ENCODE measurements at places on chromosomes 2 and 18. TPM values are rescaled to one million over a fixed set of nuclear protein-coding genes. Genes with fewer than 3 reads are reported as not detected.
A peak's percentile ranks its signal among the peaks of the same experiment; 100 is the strongest.

Gene NAT8
- total RNA-seq: not detected

Gene IL1B
- total RNA-seq: not detected

Gene ITGA6
- 0.37 TPM for total RNA-seq

Gene SNRNP200
- total RNA-seq: 83.8 TPM

Gene GULP1
- total RNA-seq: not detected

Gene AMER3
- not detected for total RNA-seq

Gene EN1
- total RNA-seq: not detected

Gene ZSWIM2
- total RNA-seq: not detected

Gene SERPINB4
- not detected for total RNA-seq

Gene MERTK
- total RNA-seq: not detected

Gene SULT1C2
- total RNA-seq: not detected

Gene ATL2
- 154 TPM for total RNA-seq

Gene AQP12B
- not detected for total RNA-seq

GRCh38 chr2:1360557-1361250 is 52.6 kb upstream of the TPO start:
- DNase-seq: no peak

DNA sequence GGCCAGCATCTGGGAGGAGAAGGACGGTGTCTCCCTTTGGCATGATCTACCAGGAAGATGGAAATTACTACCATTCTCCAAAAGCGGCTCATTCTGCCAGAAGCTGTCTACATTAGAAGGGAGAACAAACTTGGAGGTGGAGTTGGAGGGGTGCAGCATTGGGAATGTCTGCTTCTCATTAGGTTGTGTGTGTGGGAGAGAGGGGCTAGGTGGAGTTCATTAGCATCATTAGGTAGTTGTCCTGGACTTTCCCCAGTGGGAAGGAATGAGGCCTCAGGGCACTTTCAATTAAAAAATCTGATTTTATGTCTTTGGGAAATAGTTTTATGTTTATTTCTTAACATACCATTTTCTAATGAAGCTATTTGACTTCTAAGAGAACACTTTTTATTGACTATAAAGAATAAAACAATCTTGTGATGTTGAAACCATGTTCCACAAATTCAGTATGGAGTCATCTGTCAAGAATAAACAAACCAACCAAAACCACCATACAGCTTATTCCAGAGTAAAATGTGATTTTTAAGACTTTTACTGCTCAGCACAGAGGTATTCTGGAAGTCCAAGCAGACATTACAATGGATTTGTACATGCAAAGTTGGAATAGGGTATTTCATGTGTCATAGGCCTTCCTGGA is 60.6 kb downstream of the VAPA start:
- DNase-seq: no peak

DNA sequence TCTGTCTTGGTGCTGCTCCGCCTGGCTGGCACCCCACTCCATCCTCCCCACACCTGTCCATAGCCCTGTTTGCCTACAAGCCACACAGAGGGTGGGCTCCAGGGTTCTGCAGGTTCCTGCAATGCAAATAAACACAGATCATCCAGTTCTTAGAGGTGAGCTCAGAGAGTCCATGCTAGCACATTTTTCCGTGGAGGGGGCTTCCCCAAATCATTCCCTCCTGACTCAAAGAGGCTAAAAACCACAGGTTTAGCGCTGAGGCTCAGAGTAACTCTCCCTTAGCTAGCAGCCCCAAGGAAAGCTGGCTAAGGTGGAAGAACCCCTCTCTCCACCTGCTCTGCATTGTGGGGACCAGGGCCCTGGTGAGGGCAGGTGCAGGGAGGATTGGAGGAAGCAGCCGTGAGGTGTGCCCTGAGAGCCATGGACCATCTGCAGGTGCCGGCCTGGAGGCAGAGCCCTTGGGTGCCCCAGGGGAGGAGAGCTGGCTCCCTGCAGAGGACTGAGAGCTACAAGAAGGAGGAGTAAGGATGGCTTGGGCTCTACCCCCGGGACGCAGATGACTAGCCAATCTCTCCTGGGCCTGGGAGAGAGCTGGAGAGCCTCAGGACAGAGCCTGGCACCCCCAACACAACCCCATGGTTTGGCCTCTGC is 23.8 kb upstream of the TEX44 start:
- no peak for DNase-seq

DNA sequence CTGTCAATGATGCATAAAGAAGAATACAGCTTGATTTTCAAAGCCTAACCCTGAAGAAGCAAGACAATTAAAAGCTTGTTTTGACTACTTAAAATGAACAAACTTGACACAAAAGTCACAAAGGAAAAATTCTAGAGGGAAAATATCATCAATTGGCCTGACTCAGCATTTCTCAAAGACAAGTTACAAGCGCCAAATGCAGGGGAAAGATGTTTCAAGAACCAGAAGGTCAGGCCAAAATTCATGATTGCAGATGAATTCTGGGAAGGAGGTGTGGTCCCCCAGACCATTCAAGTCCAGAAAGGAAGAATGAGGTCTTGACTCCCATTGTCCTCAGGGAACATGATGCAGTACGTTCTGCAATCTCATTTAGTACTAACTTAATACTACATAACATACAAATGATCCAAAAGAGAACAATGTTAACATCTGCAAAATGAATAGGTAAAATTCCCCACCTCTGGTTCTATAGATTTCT is 64.5 kb downstream of the FAM210A start:
- DNase-seq: no peak

DNA sequence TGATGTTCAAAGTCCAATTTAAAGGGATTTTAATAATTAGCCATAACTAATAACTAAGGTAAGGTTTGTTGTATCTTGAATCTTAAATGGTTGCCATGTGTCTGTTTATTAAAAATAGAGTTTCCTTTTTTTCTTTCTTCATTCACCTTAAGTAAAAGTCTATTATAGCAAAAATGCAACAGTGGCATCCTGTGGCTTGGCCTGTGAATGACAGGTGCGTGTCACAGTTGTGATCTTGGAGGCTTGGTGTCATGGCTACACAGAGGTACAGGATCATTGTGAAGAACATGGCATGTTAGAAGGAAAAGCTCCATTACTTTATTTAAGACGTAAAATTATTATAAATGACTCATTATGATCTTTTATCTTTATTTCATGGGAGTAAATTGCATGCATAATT is 246.1 kb downstream of the BCL2 start:
- peak; percentile 45 for DNase-seq

DNA sequence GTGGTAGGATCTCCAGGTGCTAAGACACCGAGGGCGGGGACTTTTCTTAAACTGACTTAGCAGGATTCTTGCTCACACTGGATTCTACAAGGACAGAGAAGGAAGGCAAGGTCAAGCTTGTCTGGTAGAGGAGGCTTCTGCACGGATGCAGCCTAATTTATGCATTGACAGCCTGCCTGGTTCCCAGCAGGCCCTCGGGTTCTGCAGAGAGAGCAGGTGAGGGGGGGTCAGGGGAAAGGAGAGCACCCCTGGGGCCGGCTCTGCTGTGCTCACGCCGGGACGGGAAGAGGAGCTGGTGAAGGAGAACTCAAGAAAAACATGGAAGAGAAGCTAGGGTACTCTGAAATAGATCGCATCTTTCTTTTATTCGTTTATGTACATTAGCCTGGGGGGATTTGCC is 46.4 kb downstream of the ADI1 start:
- DNase-seq: no peak

GRCh38 chr18:37489998-37490397 is 75.6 kb downstream of the CELF4 start:
- DNase-seq: no peak

GRCh38 chr2:42808301-42808700 is 15.9 kb upstream of the HAAO start:
- no peak for DNase-seq

- DNase-seq: no peak
Measured at GRCh38 chr2:96591494-96591893, 46.6 kb downstream of the KANSL3 start.

DNA sequence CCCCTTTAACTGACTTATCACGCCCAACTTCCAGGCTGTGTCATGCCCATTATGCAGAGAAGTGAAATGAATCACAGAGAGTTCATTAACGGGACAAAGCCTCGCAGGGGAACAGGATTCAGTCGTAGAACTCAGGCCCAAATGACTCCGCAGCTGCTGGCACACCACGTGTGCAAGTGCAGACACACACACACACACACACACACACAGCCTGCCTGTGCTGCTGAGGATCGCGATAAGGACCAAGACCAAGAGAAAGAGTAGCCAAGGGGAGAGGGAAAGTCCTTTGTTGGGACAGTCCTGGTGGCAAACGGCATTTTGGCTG is 90.0 kb upstream of the TAF1B start:
- DNase-seq: peak; percentile 53

GRCh38 chr2:109423556-109424359 is 190.0 kb downstream of the SEPTIN10 start:
- DNase-seq: no peak

- no peak for DNase-seq
Measured at GRCh38 chr2:119206201-119206600, 17.4 kb upstream of the STEAP3 start.

DNA sequence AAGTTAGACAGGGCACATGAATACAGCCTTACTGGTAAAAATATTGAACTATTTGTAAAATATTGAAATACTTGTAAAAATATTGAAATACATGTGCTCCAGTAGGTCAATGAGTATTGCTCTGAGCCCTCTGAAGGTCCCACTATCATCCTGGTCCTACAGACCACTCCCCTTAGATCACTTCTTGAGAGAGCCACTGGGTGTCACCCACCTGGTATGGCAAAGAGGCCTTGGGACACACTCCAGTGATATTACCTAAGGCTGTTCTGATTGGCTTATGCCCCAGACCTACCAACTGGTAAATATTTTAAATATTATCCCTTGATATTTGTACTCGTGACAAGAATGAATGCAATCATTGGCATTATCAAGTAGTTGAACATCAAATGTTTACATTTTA is 5.0 kb downstream of the THSD7B start:
- DNase-seq: no peak

- no peak for DNase-seq
Measured at GRCh38 chr2:59529726-59530125, 1023.7 kb downstream of the BCL11A start.

- no peak for DNase-seq
Measured at GRCh38 chr2:23509596-23510292, 124.8 kb downstream of the KLHL29 start.

DNA sequence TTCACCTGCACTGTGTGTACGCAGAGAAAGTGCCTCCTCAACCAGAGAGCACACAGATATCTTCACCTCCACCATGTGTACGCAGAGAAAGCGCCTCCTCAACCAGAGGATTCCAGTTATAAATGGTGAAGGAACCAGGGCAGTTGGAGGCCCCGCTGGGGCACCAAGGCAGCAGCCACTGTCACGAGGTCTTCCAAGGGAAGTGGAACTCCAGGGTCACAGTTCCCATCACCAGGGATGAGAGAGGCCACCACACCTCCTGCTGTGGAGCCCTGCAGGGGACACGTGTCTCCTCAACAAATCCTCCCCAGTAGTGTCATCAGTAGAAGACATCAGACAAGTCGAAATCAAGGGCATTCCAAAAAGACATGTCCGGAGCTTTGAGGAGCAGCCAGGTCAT is 28.2 kb upstream of the NFATC1 start:
- DNase-seq: no peak

DNA sequence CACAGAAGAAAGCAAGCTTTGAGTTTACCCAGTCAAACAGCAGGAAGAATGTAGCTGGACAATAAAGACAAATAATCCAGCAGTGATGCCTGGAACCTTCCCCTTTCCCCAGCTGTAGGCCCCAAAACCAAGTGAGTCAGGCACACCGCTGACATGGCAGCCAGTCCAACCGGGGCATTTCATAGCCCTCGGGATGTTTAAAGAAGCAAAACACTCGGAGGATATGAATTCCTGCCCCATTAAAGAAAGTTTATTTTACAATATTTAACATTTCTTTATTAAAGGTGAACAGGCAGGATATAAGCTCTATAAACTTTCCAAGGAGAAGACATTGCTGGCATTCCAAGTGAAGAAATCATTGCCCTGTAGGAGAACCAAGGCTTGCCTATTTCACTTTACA is 507.6 kb upstream of the TNP1 start:
- DNase-seq: no peak

DNA sequence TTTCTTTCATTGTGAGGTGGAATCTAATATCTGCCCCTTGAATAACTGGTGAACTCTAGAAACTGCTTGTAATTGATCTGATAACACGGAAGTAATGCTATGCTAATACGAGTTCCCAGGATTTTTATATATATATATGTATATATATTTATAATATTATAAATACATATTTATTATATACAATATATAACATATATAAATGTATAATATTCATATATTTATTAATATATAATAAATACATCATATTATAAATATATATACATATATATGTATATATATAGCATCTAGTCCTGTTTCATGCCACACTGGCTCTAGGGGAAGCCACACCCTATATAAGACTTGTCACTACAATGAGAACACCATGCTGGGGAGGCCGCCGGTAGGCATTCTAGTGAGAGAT is 156.7 kb upstream of the CDH19 start:
- no peak for DNase-seq

- peak; percentile 24 for DNase-seq
Measured at GRCh38 chr2:160989778-160990177, 170.4 kb upstream of the TANK start.

DNA sequence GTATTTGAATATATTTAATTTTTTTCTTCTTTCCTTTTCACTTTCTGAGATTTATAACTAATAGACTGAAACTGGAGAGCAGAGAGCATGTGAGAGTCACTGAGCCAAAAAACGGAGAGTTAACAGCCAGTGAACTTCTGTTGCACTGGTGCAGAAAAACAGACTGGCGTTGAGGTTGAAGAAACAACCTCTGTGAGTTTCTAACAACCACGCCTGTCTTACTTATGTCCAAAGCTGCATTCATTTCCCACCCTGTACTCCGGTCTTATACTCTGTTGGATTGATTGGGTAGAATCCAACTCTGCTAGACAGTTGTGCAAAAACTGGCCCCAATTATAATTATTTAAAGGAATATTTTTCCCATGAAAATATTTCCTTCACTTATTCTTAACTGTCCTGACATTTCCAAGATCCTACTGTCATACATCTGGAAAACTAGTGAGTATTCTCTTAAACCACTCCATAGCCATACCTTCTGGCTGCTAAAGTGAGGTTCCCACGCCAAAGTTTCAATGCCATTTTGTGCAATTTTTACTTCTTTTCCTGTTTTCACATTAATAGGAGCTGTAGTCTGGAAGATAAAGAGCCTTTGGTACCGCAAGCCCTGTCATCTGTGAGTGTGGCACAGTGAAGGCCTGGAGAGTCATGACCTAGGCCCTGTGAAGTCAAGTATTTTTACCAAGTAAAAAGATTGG is 9.4 kb downstream of the CYP1B1 start:
- DNase-seq: no peak

- peak; percentile 7 for DNase-seq
Measured at GRCh38 chr18:25349926-25350487, 2.0 kb downstream of the ZNF521 start.

- DNase-seq: no peak
Measured at GRCh38 chr2:170892391-170892951, 36.6 kb upstream of the GORASP2 start.

- DNase-seq: no peak
Measured at GRCh38 chr18:77118256-77119090, 14.1 kb downstream of the MBP start.

GRCh38 chr2:46079985-46080560 is 217.1 kb upstream of the EPAS1 start:
- no peak for DNase-seq

GRCh38 chr2:121287146-121287798 is 2.3 kb upstream of the TFCP2L1 start:
- peak; percentile 67 for DNase-seq

- peak; percentile 85 for DNase-seq
Measured at GRCh38 chr2:62196278-62196901, 475 bp downstream of the B3GNT2 start.

GRCh38 chr2:133884739-133885381 is 316.6 kb upstream of the NCKAP5 start:
- DNase-seq: peak; percentile 58

All from Karpas-422 (cell line).